Adipocyte (in vitro differentiated cells): ENCODE measurements at places on chromosomes 2 and 18.

DNA sequence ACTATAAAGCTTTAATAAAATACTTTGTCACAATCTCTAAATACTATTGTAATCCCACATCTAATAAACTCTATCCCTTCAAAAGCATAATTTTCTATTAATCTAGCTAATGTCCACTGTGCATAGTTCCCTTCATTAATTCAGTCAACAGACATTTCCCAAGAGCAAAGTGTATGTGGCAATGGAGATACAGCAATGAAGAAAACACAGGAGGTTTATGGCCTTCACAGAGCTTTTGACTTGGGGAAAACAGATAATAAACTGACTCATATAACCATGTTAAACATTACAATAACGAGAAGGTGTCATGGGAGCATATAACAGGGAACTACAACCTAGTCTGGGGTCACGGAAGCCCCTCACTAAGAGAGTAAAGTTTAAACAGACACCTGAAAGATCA lies 86.3 kb downstream of the SPIRE1 start:
- no peak for DNase-seq

DNA sequence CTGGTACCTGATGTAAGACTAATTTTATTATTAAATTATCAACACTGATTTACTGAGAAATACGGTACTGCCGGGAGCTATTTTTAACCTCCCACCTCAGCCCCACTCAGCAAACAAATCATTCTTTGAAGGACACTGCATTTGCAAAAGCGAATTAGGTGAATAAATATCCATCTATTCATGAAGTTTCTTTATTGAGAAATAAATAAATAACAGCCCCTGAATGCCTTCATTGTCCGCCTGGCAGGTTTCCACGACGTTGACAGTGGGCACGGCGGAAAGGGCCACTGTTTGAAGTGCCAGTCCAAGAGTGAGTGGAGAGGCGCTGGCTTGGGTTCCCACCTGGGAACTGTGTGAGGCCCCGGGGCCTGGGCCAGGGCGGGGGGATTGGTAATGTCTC lies 15.7 kb downstream of the C1QL2 start:
- no peak for DNase-seq

- peak; percentile 52 for DNase-seq
Observed at GRCh38 chr2:113886479-113887008, 3.3 kb upstream of the ACTR3 start.

- DNase-seq = no peak
Observed at GRCh38 chr2:45925636-45926366, 274.3 kb downstream of the PRKCE start.

GRCh38 chr2:80621656-80622055 lies 317.1 kb upstream of the LRRTM1 start:
- no peak for DNase-seq

DNA sequence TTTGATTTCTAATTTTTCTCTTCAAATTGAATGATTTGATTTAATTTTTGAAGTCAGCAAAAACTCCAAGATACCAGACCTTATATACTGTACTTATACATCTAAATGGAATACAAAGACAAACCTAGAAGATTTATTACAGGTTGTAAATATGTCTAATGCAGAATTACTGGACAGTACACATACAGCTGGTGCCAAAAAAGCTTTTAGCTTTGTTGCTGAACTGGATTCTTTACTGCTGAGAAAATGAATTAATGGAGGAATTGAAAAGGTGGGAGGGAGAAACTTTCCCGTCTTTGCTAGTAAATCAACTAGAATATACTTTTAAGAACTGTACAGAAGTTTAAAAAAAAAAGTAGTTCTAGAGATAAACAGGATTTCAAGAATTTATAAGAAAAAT lies 17.5 kb downstream of the C1D start:
- DNase-seq = no peak
